Myocyte (in vitro differentiated cells): ENCODE measurements at places on chromosomes 6 and 20. TPM values are rescaled to one million over a fixed set of nuclear protein-coding genes. Genes with fewer than 3 reads are reported as not detected.

GABRR1 gene
- total RNA-seq, result not detected in 2 replicates

GPR63 gene
- 0.16 and 0.27 TPM in 2 replicates for total RNA-seq

MICA gene
- 32.5 and 55.9 TPM in 2 replicates for total RNA-seq

DDR1 gene
- 88.6 and 89.0 TPM in 2 replicates for total RNA-seq

LY6G6C gene
- total RNA-seq, result not detected in 2 replicates

RNF39 gene
- not detected in 2 replicates for total RNA-seq

GPLD1 gene
- 0.19 and 0.26 TPM in 2 replicates for total RNA-seq

ADAM33 gene
- 0.62 and 0.72 TPM in 2 replicates for total RNA-seq

BTN1A1 gene
- total RNA-seq, result not detected in 2 replicates

ZMYND8 gene
- total RNA-seq, result 28.2 and 29.1 TPM in 2 replicates

LY6G6F gene
- not detected in 2 replicates for total RNA-seq

TBXT gene
- total RNA-seq, result not detected in 2 replicates

ERVFRD-1 gene
- total RNA-seq, result not detected in 2 replicates

GRCh38 chr6:1739680-1740079 lies 130.0 kb downstream of the FOXC1 start:
- no peak for DNase-seq

DNA sequence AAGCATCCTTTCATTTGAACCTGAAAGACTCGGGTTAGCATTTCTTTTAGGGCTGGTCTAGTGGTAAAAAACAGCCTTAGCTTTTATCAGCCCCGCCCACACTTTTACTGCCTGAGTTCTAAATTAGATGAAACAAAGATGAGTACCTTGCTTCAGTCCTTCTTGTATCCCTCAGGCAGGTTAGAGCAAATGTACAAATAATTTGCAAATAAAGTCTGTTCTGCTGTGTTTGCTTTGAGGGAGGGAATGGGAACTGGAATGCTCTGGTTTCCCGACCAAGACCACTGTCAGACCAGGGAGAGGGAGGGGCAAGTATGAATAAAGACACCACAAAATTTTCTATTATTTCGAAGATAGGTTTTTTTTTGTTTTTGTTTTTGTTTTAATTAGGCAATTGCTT lies 85.5 kb upstream of the FLRT3 start:
- DNase-seq, result no peak

- no peak for DNase-seq
Measured at GRCh38 chr20:40323361-40323794, 365.7 kb downstream of the MAFB start.

DNA sequence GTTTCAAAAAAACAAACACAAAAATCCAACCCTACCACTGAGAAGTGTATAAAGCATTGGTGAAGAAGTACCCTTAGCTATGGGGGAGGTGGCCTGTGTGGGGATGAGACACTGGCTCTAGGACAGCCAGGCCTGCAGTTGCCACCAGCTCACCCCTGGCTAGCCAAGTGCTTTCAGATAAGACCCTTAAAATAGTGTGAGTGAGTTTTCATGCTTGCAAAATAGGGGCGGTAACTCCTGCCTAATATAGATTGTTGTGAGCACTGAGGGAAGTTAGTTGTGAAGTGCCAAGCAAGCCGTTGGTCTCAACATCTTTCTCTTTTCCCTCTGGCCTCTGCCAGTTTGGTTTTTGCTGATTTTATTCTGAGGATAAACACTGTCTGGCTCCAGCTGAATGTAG lies 11.3 kb downstream of the PPP1R3G start:
- peak; percentile 64 for DNase-seq

GRCh38 chr6:79066330-79066729 lies 11.7 kb downstream of the PHIP start:
- DNase-seq, result no peak

GRCh38 chr6:170112583-170112860 lies 178.4 kb downstream of the DLL1 start:
- no peak for DNase-seq

- peak; percentile 68 for DNase-seq
Measured at GRCh38 chr6:139640448-139640847, 266.0 kb upstream of the CITED2 start.

DNA sequence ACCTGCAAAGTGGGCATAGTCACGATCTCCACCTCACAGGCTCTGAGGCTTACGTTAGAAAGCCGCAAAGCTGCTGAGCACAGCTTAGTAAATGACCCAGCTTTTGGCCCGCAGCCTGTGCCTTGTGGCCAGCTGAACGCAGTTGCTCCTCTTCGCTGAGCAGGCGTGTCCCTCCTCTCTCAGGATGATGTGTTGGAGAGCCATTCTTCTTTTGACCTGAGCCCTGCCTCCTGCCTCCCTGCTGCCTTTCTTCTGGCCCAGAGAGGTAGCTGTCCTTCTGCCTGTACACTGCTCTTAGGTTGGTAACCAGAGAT lies 47.6 kb upstream of the MYL9 start:
- DNase-seq, result peak; percentile 91

- DNase-seq, result peak; percentile 61
Measured at GRCh38 chr20:50138479-50139393, 14.8 kb downstream of the PEDS1 start.

GRCh38 chr6:302760-303159 lies 10.5 kb downstream of the DUSP22 start:
- no peak for DNase-seq

GRCh38 chr6:35052694-35053565 lies 88.2 kb downstream of the TCP11 start:
- DNase-seq, result peak; percentile 93

DNA sequence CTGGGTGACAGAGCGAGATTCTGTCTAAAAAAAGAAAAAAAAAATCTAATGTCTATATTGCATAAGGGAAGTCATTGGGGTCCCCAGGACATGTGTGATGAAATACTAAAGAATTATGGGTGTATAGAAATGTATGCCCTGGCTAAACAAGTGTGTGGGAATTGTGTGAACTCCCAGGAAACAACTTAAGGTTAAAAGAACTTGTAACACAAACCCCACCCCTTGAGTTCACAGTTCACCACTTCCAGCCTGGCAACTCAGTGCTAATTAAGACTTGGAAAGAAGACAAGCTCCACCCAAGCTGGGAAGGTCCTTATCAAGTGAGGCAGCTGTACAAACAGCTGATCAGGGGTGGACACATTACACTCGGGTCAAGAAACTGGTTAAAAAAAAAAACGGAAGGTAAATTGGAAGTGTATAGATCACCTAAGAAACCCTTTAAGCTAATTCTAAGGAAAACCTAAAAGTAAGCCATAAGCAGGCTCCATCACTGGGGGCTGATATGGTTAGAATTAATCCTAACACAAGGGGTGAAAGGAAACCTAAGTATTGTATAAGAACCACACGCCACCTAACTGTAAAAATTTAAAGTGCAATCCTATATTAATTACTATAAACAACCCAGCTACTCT lies 25.2 kb downstream of the HLA-A start:
- DNase-seq, result peak; percentile 91

GRCh38 chr6:45981046-45981445 lies 34.6 kb downstream of the CLIC5 start:
- DNase-seq, result no peak

- no peak for DNase-seq
Measured at GRCh38 chr6:1903780-1904465, 294.2 kb downstream of the FOXC1 start.

GRCh38 chr6:21027507-21027906 lies 493.2 kb downstream of the CDKAL1 start:
- no peak for DNase-seq

GRCh38 chr6:155519176-155519738 lies 63.6 kb upstream of the NOX3 start:
- DNase-seq, result no peak

- no peak for DNase-seq
Measured at GRCh38 chr6:144335311-144335861, 50.3 kb downstream of the UTRN start.
